ENCODE measurements at places on chromosomes 12 and 14.

- no peak for DNase-seq
Measured at GRCh38 chr14:36430662-36431084, 89.4 kb downstream of the NKX2-1 start.

GRCh38 chr14:37056473-37056872, 115.9 kb downstream of the SLC25A21 start:
- DNase-seq, result no peak

DNA sequence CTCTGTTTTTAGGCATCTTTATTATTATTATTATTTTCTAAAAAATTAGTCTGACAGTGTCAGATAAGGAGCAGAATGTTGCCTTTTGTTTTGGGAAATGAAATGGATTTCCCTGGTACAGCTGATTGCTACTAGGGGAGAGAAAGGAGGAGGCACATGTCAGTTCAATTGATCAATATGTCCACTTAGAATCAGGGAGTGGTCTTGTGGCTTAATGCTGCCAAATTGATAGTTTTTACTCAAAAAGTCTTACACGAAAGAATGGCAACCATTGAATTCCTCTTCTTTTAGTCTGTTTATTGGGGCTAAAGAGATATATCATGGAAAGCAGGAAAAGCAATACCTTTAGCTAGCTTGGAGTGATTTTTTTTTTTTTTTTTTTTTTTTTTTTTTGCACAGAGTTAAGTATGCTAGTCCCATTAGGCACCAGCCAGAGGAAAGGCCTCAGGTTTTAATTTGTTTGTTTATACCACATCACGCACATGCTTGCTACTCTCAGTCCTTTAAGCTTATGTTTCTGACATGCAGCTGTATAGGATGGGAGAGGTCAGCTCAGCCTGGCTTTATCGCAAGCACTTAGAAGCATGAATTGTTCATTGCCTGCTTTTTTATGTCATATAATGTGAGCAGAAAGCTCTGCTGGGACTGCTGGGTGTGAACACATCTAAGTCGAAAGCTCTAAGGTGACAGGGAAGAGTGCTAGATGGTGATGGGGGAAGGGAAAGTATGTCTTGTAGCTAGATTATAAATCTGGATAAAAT, 1.4 kb downstream of the AKAP6 start:
- DNase-seq, result no peak

- DNase-seq, result no peak
Measured at GRCh38 chr12:43241986-43242385, 310.0 kb downstream of the ADAMTS20 start.

DNA sequence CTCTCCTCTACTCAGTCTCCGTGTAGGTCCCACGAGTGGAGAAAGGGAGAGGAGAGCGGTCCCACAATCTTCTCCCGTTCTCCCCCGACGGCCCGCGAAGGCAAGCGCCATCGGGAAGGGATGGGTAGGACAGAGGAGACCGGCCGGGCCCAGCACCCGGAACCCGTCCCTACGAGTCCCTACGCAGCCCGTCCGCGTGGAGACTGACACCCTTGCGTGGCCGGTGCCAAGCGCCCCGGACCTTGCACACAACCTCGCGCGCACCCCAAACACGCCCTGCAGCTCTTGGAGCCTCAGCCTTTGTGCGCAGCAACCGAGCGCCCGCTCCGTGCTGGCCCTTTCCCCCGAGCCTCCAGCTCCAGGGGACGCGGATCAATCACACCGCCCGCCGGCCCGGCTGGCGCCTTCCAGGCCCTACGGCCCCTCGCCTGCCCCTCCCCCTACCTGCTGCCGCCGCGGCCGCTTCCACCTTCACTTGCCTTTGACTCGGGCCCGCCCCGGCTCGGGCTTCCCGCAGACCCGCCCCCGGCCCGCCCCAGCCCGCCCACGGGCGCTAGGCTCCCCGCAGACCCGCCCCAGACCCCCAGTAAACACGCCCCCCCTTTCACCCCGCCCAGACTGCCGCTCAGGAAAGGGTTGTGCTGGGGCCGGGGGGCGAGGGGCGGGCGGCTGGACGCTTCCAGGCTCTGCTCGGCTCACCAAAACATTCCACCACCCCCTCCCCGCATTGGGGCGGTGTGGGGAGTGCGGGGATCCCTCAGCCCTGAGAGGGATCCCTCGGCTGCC, at the start of gene NDRG2:
Gene NDRG2, minus strand, starts transcription at position 477 of the 786 bp plus-strand sequence. CDS start 1,746 bp downstream, outside the sequence.
- DNase-seq, result peak; percentile 50

GRCh38 chr12:70106347-70106746, 136.9 kb upstream of the CNOT2 start:
- no peak for DNase-seq

- DNase-seq, result no peak
Measured at GRCh38 chr12:13503094-13503835, 306.7 kb downstream of the EMP1 start.

GRCh38 chr14:75430976-75431375, 3.2 kb downstream of the JDP2 start:
- DNase-seq, result no peak

- no peak for DNase-seq
Measured at GRCh38 chr14:24071144-24071697, at the start of gene CPNE6. Gene CPNE6, plus strand, starts transcription at chr14:24071562. Its CDS starts 1,375 bp downstream, at chr14:24072937.

DNA sequence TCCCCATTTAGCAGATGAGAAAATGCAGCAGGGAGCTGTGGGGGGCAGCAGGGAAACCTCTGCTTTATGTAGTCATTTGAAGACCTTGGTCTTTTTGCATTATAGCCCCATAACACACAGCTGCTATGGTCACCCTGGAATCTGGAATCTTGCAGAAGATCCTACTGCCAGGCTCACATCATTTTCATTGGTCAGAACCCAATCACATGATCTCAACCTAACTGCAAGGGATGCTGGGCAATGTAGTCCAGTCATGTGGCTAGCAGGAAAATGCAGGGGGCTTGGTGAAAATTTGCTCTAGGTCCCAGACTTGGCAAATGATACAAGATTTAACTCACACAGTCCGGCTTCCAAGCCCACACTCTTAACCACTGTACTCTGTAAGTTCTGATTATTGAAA, 1028.7 kb downstream of the AACS start:
- no peak for DNase-seq

- peak; percentile 9 for DNase-seq
Measured at GRCh38 chr14:72892103-72892878, 1.6 kb downstream of the DPF3 start.

GRCh38 chr14:97873291-97873690, 1076.1 kb downstream of the VRK1 start:
- DNase-seq, result no peak

GRCh38 chr12:60489071-60489470, 893.2 kb downstream of the SLC16A7 start:
- no peak for DNase-seq

DNA sequence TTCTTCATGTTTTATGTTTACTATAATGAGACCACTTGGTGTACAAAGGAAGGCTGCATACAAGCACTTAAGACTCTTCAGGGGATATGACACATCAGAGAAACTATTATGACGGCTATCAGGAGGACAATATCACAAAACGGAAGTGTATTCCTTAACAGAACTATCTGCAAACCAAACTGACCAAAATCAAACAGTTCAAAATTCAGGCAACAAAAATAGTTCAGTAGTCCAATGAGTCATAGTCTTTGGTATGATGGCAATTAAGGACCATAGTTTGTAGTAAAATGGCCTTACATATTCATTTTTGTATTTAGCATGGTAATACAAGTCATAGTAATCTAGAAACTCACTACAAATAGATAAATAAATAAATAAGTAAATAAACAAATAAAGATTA, 1638.7 kb upstream of the SEL1L start:
- no peak for DNase-seq

DNA sequence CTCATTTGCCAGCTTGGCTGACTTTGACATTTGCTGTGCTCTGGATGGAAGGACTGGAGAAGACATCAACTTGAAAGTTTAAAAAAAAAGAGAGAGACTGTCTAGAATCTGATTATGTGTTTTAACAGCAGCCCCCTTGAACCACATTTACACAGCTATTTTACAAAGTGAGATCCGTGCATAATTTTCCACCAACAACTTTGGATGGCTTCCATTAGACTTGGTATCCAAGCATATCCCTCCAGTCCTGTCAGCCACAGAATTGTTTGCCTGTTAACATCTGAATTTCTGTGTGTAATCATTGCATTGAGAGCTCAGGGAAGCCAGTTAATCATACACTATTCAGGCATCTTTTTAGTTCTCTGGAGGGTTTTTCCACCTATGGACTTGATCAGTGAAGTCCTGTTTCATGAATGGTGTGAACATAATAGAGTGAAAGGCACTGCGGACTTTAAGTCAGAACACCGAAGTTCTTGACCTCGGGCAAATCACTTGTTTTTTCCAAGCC, 93.7 kb downstream of the SAMD4A start:
- no peak for DNase-seq

DNA sequence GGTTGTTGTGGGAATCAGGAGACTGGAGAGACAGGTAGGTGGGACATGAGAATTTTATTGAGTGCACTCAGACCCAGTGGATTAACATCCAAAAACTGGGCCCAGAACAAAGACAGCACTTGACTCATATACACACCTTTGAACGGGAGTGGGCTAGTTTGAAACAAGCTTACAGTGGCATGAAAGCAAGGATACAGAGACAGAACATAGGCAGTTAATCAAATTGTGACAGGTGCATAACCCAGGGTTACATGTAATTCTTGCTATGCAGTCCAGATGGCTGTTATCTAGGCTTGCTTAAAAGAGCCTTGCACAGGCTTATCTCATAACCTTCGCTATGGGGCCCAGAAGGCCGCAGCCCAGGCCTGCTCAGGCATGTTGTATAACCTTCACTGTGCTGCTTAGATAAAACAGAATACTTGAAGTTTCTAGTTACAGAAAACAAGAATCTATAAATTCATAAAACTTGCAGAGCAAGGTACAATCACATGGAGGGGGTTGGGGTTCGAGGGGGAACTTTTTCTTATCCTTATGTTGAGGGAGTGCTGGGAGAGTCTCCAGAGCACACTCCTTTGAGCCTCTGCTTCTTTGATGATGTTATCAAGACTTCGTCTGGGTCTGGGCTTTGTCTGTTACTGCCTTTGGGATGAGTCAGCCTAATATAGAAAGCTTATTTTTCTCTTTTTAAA, 81.7 kb downstream of the TNFAIP2 start:
- no peak for DNase-seq

DNA sequence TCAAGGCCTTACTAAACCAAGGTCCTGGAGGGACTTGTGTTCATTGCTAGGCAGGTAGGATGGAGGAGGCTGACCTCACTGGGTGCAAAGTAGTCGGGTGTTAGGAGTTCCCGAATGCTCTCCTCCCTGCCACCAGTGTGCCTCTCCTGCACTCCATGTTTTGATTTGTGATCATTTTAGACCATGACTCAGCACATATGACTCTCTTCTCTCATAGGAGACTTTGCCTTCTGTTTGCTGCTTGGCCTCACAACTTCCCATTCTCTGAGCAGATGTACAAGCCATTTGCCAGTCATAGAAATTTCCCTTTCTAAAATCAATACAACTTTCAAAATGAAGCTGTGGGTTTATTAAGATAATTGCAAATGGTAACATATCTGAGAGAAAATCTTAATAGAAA, 46.6 kb upstream of the LRIG3 start:
- no peak for DNase-seq

GRCh38 chr12:81759190-81760051, at the start of gene PPFIA2:
Gene PPFIA2, minus strand, starts transcription at chr12:81759350.
- DNase-seq, result peak; percentile 15

DNA sequence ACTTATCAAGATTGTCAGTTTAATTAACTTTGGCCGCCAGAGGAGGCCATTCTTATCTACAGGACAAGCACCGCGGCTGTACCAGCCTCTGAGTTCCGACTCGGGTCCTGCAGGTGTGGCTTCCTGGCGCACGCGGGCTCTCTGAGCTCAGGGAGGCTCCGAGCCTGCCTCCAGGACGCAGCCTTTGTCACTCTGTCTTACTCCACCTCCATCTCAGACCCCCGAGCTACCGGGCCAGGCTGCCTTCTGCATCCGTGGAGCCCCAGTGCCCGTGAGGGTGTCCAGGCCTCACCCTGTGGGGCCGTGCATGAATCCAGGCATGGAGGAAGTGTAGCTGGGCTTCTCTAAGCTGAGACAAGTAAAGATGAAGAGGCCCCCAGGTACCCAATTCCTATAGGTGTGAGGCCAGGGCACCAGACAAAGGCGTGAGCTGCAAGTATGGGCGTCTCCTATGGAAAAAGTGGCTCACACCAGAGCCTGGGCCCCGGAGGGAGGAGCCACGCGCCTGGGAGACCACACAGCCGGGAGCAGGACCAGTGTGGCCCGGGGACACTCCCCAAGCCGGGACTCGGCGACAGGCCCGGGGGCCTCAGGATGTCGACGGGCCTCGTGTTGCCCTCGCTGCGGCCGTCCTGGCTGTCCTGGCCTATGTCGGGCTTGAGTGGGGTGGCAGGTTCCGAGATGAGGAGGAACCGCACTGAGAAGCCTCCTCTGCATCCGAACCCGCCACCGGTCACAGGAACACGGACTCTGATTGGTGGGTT, 42.8 kb downstream of the NOC4L start:
- DNase-seq, result no peak

DNA sequence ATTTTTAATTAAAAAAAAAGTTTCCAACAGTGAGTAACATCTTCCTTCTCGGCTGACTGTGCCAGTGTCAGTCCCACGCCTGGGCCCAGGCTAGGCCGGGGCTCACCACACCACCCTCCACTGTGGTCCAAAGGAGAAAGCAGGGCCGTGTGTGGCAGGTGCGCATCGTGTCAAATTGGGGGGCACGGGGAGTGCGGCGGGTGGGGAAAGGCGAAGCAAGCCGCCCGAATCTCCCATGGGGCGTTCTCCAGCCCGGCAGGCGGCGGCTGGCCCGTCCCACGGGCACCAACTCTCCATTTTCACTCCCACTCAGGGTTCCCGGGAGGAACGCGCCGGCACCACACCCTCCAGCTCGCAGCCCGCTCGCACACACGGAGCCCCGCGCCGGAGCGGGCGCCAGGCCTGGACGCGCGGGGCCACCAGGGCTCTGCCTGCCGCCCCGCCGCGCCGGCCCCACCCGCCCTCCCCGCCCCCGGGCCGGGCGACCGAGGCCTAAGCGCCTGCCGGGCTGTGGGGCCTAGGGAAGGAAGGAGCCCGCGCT, 604 bp downstream of the EEA1 start:
- DNase-seq, result peak; percentile 69

GRCh38 chr14:91342206-91342760, 75.3 kb downstream of the CCDC88C start:
- DNase-seq, result no peak

DNA sequence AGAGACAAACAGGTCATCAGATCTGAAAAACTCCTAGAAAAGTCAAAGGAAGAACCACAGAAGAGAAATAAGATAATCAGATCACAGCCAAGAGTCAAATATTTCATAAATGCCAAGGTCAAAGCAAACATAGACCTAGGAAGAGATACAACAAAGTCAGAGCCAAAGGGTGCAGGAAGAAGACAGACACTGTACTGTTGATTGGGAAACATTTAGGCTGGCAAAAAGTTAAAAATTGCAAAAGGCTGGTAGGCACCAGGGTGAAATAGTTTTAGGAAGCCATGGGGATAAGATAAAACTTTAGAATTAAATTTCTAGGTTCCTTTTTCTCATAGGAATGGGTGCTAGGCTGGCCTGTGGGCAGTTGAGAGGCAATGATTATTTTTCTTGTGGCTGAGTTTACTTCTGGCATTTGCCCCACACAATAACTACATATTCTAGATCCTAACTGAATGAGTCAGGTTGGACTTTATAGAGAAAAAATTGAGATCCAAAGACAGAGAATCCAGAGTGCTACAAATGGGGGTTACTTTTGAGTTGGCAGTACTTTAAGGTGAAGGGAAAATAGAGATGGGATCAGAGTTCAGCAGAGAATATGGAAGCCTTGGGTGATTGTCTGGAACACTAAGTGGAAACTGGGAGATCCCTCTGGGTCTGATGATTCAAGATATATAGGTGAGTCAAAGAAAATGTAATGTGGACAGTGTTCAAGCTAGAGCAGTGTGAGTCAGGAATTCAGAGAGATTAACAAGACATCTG, 215.5 kb downstream of the C12orf50 start:
- no peak for DNase-seq

All from suppressor macrophage treated with lipopolysaccharide for 1 hour (primary cell).